Stimulated activated CD4-positive, alpha-beta T cell treated with anti-CD3 and anti-CD28 coated beads, Interleukin-12 subunit alpha, Interleukin-12 subunit beta, amount 100 ng/mL, for 24 hours (primary cell): ENCODE measurements at places on chromosomes 2 and 18.

GRCh38 chr2:173124441-173124840 is 48.8 kb downstream of the MAP3K20 start:
- no peak for DNase-seq

GRCh38 chr2:74424139-74424992 is 2.8 kb downstream of the WDR54 start:
- DNase-seq = no peak

- no peak for DNase-seq
These were observed 75.9 kb upstream of the DYNAP start for GRCh38 chr18:54515149-54515548.

DNA sequence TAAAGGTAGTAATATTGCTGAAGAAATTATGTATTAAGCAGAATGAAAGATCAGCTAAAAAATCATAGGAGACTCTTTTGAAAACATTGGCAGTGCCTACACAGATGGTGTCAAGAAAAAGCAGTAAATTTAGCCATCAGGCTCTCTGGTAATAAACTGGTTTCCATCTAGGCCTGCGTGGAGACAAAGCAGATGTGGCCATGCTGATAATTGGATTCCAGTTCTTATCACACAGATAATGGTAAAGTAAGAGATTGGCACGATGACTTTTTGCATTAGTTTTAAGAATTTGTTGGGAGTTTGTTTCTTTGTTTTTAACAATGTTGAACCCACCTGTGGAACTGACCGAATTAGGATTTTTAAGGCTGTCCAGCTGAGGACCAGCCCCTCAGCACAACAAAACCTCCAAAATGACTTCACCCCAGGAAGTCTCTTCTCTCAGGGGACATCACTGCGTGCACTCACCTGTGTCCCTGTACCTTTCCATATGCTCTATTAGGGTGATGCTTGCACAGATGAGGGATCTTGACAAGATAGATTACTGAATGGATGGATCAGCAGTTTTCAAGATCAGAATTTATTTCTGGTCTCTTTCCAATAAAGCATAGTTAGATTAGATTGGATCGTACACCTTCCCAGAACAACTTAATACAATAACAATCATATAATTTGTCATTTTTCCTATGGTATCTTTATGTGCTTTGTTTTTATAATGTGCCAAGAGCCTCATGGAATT is 69.1 kb upstream of the DNAJC10 start:
- DNase-seq = no peak

DNA sequence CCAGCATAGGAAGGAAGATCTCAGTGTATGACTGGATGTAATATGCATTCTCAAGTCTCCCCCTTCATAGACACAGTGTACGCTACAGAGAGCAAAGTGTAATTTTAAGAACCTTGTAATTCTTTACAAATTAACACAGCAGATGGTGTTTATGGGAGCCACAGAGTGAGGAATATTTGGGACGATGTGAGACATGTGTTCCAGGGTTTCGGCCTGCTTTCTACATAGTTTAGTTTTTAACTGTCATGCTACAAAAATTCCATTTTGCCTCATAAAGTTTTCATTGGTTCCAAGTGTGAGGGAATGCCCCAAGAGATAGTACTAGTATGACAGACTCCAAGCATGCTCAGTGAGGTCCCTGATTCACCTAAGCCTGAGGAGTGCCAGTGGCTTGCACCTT is 76.2 kb upstream of the LRRTM1 start:
- DNase-seq = no peak

- no peak for DNase-seq
These were observed 6.8 kb downstream of the BIRC6 start for GRCh38 chr2:32363597-32363996.

DNA sequence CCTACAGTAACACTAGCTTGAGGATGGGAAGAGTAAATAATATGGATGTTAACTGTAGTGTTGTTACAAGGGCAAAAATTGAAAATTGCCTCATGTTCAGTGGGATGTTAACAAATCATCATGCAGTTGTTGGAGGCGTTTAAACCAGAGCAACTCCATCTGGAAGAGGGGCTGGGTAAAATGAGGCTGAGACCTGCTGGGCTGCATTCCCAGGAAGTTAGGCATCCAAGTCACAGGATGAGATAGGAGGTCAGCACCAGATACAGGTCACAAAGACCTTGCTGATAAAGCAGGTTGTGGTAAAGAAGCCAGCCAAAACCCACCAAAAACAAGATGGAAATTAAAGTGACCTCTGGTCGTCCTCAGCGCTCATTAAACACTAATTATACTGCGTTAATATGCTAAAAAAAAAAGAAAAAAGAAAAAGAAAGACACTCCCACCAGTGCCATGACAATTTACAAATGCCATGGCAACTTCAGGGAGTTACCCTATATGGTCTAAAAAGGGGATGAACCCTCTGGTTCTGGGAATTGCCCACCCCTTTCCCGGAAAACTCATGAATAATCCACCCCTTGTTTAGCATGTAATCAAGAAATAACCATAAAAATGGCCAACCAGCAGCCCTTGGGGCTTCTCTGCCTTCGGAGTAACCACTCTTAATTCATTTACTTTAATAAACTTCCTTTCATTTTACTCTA is 101.4 kb downstream of the MYO5B start:
- no peak for DNase-seq

GRCh38 chr2:23360571-23361125 is 24.3 kb upstream of the KLHL29 start:
- DNase-seq = no peak

DNA sequence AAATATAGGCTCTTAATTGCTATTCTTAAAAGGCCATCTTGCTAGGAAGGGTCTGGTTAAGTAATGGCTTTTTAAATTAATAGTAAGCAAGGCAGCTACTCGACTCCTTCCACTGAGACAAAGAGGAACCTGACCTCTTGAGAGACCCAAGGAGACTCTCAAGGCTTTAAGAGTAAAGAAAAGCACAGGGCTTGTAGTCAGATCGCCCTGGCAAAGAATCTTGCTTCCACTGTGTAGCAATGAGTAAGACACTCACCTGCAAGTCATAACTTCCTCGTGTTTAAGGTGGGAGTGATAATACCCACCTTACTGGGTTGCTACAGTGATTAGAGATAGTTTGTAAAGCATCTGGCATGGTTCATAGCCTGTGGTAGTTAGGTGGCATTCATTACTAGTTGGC is 274.5 kb downstream of the TSN start:
- DNase-seq = no peak
